ENCODE measurements at places on chromosomes 6 and 20. TPM values are rescaled to one million over a fixed set of nuclear protein-coding genes. Genes with fewer than 3 reads are reported as not detected.

The PCED1A gene
- 7.7 TPM for total RNA-seq

The FNDC11 gene
- 1.3 TPM for total RNA-seq

The MYLIP gene
- total RNA-seq = 2.4 TPM

The TMEM170B gene
- 0.05 TPM for total RNA-seq

The PHACTR3 gene
- 13.6 TPM for total RNA-seq

The TTBK1 gene
- total RNA-seq = not detected

The ZKSCAN3 gene
- total RNA-seq = 2.2 TPM

The BACH2 gene
- total RNA-seq = 0.14 TPM

The SNAP91 gene
- not detected for total RNA-seq

The DUSP15 gene
- total RNA-seq = not detected

The ZKSCAN4 gene
- 3.1 TPM for total RNA-seq

The TSPO2 gene
- not detected for total RNA-seq

The LZTS3 gene
- total RNA-seq = 4.8 TPM

The GPX6 gene
- not detected for total RNA-seq

The DCDC2 gene
- not detected for total RNA-seq

The BTN1A1 gene
- total RNA-seq = not detected

The BCAS1 gene
- total RNA-seq = 0.46 TPM

The RAB32 gene
- 47.6 TPM for total RNA-seq

The ERVFRD-1 gene
- total RNA-seq = not detected

The ACTL10 gene
- total RNA-seq = 3.2 TPM

The C20orf202 gene
- total RNA-seq = 0.05 TPM

The TFB1M gene
- total RNA-seq = 14.3 TPM

The CEBPB gene
- 101 TPM for total RNA-seq

The HRH3 gene
- not detected for total RNA-seq

The C6orf132 gene
- 36.0 TPM for total RNA-seq

The VSTM2L gene
- 23.7 TPM for total RNA-seq

The NRN1 gene
- total RNA-seq = not detected

The QRSL1 gene
- 7.7 TPM for total RNA-seq

The POU5F1 gene
- 0.60 TPM for total RNA-seq

The ABHD16B gene
- total RNA-seq = not detected
